Breast epithelium (tissue), 4 donors: ENCODE measurements at places on chromosomes 7 and 10. TPM values are rescaled to one million over a fixed set of nuclear protein-coding genes. Genes with fewer than 3 reads are reported as not detected.

- DNase-seq, result no peak
These were observed 6.3 kb upstream of the OPN1SW start for GRCh38 chr7:128781851-128782250.

- no peak for DNase-seq
These were observed 38.0 kb downstream of the INPP5A start for GRCh38 chr10:132575320-132576201.

GRCh38 chr10:119101366-119102098 lies 2.4 kb upstream of the DENND10 start:
- no peak for DNase-seq

DNA sequence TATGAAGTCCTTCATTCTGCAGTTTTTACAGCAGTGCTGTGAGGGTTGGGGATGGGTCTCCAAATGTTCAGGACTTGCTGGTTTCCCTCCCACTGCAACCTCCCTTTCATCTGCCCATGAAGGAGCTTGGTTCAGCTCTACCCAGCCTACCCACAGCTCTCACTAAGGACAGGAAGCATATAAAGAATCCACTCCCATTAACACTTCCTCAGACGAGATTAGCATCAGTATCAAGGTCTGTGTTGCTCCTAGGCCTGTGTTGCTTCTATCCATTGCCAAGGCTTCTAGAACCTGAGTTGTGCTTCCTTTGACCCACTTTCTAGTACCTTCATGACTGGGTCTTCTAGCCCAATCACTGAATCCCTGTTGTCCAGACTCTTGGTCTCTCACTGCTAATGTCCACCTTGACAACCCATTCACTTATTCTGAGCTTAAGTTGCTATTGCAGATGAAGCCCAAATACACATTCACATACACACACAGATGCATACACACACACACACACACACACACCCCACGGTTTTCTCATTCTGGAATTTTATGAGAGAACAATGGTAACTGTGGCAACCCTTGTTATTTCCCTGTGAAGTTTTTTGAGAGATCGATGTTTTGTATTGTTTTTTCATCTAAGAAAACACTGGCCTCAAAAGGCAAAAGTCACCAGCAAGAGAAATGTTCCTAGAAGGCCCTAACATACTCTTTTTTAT lies 248.1 kb downstream of the MTERF1 start:
- DNase-seq, result no peak

DNA sequence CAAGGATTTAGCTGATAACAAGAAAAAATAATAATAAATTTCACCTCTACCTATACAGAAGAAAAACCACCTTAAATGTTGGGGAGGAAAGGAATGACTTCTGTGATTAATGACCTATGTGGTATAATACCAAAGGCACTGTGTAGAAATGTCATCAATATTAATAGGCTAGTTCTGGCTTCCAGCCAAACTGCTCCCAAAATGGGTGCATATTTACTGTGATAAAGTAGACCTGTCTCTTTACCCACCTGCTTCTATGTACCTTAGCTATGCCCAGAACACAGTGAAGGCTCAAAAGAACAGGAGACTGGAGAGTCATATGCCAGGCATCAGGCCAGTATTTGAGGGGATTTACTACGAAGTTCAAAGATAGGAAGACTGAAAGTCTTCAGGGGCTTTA lies 76.0 kb downstream of the ATE1 start:
- no peak for DNase-seq

- DNase-seq, result no peak
These were observed 34.0 kb upstream of the EZH2 start for GRCh38 chr7:148918058-148918596.

DNA sequence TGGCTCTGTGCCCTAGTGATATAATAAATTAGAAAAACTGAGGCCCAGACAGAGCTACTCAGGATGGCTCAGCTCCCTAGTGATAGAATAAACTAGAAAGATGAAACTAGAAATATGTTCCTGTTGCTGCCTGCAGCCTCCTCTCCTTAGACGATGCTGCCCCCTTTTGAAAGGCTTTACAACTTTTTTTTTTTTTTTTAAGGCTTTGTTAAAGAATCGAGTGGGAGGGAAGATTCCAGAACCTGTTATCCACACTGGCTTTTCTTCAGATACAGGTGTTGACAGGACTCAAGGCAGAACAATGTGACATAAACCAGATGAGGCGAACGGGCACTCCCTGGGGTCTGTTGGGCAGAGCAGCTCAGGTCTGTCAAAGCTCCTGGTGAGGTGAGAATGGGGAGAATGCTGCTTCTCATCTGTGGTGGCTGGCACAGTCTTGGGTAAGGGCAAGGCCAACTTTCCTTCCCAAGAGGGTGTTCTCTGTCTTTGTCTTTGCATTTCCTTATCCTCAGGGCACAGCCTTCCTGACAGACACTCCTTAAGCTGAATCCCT lies 175.1 kb downstream of the COBL start:
- DNase-seq, result no peak

- no peak for DNase-seq
These were observed 196.1 kb downstream of the NXPH1 start for GRCh38 chr7:8629504-8629903.

DNA sequence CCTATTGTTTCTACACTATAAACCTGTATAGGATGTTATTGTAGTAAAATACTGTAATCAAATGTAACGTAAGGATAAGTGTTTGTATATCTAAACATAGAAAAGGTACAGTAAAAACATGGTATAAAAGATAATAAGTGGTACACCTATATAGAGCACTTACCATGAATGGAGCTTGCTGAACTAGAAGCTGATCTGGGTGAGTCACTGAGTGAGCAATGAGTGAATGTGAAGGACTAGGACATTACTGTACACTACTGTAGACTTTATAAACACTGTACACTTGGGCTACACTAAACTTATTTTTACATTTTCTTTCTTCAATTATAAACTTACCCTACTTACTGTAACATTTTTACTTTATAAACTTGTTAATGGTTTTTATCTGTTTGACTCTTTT lies 732.9 kb upstream of the LRRN3 start:
- no peak for DNase-seq

DNA sequence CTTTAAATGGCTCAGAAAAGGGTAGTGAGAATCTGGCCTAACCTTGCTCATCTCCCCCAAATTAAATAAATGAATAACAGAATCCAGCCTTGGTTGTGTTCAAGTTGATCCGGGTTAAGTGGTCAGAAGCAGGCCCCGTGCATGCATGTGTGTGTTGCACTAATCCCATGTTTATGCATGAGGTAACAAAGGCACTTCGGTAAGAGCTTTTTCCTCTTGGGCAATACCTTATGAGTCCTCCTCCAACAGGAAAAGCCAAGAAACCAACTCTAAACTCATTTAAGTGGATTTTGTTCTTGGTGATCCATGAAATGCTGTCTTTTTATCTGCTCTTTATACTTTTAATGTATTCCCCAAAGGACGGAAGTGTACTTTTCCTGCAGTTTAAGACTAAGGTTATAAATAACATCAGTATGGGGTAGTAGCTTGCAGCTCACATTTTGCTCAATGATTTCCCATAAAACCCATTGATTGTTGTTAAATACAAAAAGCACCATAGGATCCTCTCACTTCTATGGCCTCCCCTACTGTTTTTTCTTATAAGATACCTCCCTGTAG lies 104.9 kb upstream of the YAE1 start:
- DNase-seq, result no peak

DNA sequence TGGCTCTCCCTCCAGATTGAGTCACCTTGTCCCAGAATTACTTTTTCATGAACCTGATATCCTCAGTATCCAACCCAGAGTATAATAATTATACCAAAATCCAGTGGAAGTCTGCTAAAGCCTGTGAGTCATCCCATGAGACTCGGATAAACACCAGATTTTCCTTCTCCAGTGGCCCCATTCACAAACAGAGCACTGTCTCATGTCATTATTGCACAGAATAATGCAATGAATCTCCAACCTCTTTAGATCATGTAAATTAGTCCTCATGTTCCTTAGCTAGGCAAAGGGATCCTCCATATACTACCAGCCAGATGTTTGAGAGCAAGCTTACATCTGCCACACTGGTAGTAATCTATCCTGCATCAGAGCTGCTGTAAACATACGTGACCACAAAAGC lies 89.0 kb downstream of the AMPH start:
- no peak for DNase-seq

DNA sequence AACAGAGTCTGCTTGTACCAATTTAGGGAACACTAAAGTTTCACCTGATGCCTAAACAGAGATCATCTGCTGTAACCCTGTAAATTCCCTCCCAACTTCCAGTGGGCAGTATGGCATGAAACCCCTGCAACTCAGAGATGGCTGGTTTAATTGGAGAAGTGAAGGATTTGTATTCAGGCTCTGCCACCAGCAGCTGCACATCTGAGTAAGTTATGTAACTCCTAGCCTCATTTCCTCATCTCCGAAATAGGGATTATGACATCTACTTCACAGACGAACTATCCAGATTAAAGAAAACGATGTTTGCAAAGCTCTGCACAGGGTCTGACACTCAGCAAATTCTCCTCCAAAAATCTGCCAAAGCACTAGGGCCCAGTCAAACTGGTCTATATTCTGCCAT lies 493.0 kb downstream of the KCNMA1 start:
- no peak for DNase-seq

DNA sequence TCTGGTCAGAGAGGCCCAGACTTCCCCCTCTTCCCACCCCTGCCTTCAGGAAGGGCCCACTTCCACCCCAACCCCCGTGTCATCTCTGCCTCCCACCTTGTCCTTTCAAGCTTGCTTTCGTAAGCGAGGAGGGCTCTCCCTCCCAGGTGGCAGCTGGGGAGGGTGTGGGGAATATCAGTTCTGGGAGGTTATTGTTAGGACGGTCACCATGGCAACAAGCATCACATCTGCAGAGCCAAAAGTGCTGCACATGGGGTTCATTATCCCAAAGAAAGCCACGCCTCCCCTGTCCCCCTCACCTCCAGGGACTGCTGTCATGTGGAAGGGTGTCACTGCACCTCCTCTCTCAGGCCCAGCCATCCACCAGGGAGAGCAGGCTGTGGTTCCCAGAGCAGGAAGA lies 2.6 kb upstream of the CAMK2B start:
- DNase-seq, result peak; percentile 20

- no peak for DNase-seq
These were observed 305.6 kb downstream of the RPS24 start for GRCh38 chr10:78339251-78339650.

- DNase-seq, result no peak
These were observed 2.7 kb upstream of the CUEDC2 start for GRCh38 chr10:102435133-102435497.

DNA sequence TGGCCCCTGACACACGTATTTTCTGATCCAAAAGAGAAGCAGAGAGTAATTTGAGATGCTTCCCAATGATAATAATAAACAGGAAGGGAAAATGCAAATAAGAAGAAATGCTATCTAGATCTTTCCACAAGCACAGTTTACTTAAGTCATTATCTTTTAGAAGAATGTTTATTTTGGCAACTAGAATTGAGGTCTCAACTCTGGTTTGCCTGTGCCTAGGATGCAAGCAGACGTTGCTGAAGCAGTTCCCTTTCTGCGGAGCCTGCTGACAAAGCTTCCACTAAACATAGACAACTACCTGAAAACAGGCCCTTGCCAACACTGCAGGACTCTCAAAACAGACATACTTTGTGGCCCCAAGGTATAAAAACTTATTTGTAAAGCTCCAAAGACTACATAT lies 315.8 kb upstream of the POM121L12 start:
- DNase-seq, result no peak

DNA sequence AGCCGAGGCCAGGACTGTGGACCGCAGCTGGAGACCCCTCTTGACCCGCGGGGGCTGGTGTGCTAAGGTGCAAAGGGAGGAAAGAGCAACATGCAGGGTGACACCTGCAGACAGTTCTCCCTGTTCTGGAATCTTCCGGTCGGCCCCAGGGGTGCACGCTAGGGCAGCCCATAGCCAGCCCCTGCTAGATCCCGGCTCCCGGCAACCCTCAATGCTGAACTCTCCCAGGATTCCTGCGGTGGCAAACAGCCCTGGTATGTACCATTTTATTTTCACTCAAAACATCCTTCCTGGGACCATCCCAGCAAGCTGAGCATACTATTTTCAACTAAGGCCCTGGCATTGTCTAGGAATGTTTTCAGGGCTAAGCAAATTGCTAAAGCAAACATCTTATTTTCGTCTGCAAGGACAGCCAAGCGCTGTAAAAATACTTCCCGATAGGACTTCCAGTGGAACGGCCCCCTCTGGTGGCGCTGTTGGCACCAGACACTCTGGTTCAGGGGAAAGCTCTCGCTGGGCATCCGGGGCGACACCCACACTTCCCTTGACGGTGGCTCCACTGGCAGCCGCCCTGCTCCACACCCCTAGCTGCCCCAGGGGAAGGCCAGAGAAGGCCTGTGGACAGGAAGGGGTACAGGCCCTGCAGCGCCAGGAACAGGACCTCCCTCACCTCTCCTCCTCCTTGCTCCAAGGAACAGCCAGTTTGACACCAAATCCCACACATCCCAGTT lies 99.4 kb downstream of the CTBP2 start:
- DNase-seq, result peak; percentile 84

GRCh38 chr7:105130580-105130979 lies 116.6 kb downstream of the KMT2E start:
- DNase-seq, result no peak

GRCh38 chr7:48959676-48960075 lies 35.3 kb downstream of the CDC14C start:
- no peak for DNase-seq

GRCh38 chr10:28991333-28992270 lies 297.3 kb upstream of the LYZL1 start:
- no peak for DNase-seq

- peak; percentile 50 for DNase-seq
These were observed 62.3 kb upstream of the NKX6-2 start for GRCh38 chr10:132848291-132848701.

GRCh38 chr7:117325836-117326235 lies 3.0 kb upstream of the WNT2 start:
- DNase-seq, result no peak

DNA sequence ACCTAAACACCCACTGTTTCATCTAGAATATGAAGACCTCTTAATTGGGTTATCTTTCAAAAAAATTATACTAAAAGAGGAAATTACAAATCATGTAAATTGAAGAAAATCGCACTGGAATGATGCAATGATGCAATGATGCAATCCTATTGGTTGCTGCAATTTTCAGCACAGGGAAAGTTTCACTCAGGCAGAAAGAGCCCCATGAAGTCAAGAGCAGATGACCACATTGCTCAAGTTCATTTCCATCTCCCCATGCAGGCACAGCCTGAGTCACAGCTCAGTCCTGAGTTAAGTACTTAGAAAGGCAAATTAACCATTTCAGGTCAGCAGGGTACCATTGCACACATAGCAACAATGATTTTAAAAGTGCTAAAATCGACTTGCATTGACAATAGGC lies 180.3 kb upstream of the MYO3A start:
- no peak for DNase-seq

Gene FRG2B
- not detected for total RNA-seq

Gene CUL1
- total RNA-seq, result 65.4 TPM

Gene EN2
- total RNA-seq, result 0.32 TPM

Gene HHEX
- total RNA-seq, result 10.6 TPM

Gene C10orf105
- total RNA-seq, result 0.29 TPM

Gene CALHM1
- not detected for total RNA-seq

Gene CYREN
- 41.6 TPM for total RNA-seq

Gene CHN2
- 6.3 TPM for total RNA-seq

Gene HDAC9
- 7.3 TPM for total RNA-seq

Gene MEIG1
- total RNA-seq, result not detected

Gene ITGA8
- 2.6 TPM for total RNA-seq
